ENCODE measurements at places on chromosomes 6 and 20.
A peak's percentile ranks its signal among the peaks of the same experiment; 100 is the strongest.

DNA sequence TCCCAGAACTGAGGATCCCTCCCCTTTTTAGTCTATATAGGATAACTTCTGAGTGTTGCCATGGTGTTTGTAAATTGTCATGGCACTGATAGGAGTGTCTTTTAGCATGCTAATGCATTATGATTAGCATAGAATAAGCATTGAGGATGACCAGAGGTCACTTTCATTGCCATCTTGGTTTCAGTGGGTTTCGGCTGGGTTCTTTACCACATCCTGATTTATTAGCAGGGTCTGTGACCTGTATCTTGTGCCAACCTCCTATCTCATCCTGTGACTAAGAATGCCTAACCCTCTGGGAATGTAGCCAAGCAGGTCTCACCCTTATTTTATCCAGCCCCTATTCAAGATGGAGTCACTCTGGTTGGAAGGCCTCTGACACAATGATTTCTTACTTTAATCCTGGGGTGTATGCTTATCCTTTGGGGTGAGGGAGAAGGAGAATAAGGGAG is 19.6 kb downstream of the WFDC2 start:
- no peak for DNase-seq

DNA sequence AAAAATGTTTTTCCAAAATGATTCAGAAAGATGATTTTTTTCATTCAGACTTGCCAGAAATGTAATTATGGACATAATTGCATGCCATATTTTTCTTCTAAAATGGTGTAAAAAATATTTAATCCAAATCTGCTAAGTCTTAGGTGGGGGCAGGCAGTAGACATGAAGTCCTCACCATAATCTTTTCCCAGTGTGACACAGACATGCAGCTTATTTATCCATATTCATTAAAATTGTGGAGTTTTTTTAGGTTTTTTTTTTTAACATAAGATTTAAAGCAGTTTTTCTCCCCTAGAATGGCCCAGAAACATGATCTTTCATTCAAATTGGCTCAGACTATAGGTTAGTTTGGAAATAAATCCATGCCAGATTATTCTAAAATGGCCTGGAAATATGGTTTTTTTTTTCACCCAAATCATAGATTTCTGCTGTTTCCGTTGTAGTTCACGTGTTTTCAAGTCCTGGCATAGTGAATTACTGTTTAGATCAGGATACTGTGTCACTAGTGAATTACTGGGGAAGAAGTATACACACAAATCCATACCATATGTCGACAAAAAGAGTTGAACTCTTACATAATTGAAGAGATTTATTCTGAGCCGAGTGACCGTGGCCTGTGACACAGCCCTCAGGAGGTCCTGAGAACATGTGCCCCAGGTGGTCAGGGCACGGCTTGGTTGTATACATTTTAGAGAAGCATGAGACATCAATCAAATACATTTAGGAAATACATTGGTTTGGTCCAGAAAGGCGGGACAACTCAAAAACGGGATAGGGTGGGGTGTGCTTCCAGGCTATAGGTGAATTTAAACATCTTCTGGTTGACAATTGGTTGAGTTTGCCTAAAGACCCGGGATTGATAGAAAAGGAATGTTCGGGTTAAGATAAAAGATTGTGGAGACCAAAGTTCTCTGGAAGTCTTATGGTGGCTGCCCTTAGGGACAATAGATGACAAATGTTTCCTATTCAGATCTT is 33.9 kb downstream of the ZNF133 start:
- DNase-seq = no peak

DNA sequence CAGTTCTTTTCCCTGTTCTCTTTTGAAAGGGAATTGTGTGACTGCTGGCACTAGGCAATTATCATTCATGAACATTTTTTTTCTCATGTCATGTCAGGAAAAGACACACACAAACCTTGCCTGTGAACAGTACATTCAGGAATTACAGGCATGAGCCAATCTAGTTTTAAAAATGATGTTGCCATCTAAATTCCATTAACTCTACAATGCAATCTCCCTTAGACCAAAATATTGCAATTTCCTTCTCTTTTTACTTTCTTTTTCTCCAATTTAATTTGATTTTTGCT is 127.5 kb upstream of the STMND1 start:
- DNase-seq = peak; percentile 56

DNA sequence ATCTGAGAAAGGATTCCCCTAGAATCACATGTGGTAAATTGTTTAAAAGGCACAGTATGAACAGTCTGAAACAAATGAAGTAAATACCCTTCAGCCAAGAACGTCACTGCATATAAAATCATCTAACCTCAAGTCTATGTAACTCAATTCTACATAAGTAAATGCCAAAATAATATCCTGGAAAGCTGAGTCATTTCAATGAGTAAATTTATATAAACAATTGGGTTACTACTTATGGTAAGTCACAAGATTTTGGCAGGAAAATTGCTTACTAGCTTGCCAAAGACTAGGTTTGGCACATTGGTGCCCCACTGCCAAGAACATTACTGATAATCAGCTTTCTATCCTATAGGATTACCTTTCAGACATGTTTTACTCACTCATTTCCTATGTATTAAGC is 8.4 kb downstream of the GMDS start:
- DNase-seq = peak; percentile 89

Measured in EH (cell line).